ENCODE measurements at places on chromosomes 2 and 18. TPM values are rescaled to one million over a fixed set of nuclear protein-coding genes. Genes with fewer than 3 reads are reported as not detected.

GRCh38 chr2:84292545-84292944 is 166.5 kb downstream of the SUCLG1 start:
- no peak for DNase-seq

- DNase-seq: no peak
Measured at GRCh38 chr2:237717366-237718276, 81.0 kb upstream of the RBM44 start.

DNA sequence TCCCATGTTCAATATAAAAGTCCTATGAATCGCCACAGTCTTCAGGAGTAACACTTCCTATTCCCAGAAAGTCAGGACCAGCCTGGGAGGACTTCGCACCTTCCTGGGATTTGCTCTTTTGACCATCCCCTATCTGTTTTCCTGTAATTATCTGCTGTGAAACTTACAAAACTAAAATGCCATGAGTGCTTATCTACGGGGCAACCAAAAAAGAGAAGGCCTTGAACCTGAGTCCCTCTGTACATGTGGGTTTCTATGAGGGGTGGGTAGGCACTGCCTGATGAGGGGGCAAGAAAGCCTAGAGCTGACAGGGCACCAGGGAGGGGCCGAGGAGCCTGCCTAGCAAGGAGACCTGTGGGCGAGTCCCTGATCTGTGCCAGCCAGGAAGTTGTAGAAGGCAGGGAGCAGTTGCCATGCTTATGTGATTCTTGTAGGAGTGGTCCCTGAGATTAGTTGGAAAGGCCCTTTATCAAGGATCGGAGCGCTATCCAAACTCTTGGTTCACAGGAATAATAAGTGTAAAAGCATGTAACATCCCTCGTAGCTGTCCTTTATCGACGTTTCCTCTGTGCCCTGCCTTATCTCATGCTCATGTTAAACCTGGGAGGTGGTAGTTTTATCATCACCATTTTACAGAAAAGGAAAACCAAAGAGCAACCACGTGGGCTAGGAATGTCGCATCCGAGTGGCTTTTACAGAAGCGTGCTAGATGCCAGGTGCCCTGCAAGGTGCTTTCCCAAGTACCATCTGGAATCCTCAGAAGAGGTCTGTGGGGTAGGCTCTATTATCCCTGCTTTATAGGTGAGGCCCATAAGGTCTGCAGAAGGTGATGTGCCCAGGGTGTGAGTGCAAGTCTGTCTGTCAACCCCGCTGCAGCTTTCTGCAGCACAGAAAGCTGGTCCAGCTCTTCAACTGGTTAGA is 111.8 kb downstream of the B3GNT2 start:
- no peak for DNase-seq

The CDH19 gene
- total RNA-seq: 37.9 TPM

The MGAT4A gene
- 15.4 TPM for total RNA-seq

DNA sequence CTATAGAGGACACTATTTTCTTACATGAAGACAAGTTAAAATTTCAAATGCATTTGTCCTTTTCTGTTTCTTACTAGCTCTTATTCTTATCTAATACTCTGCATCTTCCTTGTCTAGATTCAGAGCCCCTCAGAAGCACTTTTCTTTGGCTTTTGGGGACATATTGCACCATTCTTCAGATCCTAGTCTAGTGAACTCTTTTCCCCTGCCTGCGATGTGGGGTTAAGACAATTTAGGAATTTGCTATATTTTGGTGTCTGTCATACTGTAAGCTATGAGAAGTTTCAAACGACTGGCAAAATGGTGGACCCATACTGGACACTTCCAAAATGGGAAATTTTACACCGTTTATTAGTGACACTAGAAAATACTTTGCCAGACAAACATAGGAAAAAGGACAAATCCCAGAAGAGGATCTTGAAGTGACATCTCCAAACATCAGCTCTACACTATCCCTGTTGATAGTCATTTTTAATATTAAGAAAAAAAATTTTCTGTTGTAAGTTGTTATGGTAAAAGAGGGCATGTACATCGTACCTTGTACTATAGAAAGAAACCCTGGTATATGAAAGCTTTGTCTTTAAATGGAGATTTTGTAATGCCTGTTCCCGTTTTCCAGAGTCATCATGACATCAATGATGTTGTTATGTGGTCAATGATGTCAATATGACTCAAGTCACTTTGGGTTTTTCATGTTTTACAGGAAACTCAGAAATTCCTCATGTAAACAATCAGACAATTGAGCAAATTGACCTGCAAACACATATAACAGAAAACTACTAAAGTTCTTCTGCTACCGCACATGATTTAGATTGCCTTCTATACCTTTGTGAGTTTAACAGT is 4.4 kb upstream of the KYNU start:
- no peak for DNase-seq

The CD207 gene
- total RNA-seq: 0.33 TPM

- no peak for DNase-seq
Measured at GRCh38 chr2:197628043-197628500, 47.3 kb downstream of the RFTN2 start.

- no peak for DNase-seq
Measured at GRCh38 chr2:239586651-239587310, 186.0 kb upstream of the HDAC4 start.

DNA sequence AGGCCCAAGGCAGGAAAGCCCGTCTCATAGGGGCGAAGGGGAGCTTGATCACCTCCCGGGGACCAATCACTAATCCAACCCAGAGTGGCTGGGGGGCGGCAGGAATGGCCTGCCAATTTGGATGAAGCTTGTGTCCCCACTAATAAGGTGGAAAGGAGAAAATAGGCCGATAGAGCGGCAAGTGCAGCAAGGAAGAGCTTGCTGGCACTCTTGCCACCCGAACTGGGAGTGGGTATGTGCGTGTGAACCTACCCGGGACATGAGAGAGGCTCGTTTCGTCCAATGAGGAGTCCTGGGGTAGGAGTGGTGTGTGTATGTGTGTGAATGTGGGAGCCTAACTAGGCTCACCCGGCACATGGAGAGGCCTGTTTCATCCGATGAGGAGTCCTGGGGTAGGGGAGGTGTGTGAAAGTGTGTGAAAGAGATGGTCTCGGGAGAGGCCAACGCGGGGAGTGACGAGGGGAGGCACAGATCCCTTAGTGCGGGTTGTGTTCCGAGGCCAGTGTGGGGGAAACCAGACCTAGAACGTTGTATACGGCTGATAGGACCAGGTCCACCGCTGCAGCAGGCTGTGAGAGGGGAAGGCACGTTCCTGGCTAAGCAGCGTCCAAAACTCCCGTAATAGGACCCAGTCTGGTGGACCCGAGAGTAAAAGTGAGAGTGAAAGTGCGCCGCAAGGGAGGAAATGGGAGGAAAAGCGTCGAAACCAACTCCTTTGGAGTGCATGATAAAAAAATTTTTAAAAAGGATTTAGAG is 47.1 kb upstream of the SELENOI start:
- no peak for DNase-seq

The RASGRP3 gene
- total RNA-seq: 3.7 TPM

The REG1B gene
- total RNA-seq: not detected
